SJCRH30 (cell line): ENCODE measurements at places on chromosomes 2 and 18. TPM values are rescaled to one million over a fixed set of nuclear protein-coding genes. Genes with fewer than 3 reads are reported as not detected.

GBX2 gene
- 17.9 and 18.4 TPM in 2 replicates for total RNA-seq

- no peak overlapping the region for H3K4me3 ChIP-seq
- H3K4me1 ChIP-seq: no peaks in the 10 kb centered on the region
- DNase-seq: no peak
- no peak overlapping the region for H3K27ac ChIP-seq
- no peaks in the 10 kb centered on the region for H3K36me3 ChIP-seq
Measured at GRCh38 chr2:142052220-142052863, 78.5 kb downstream of the LRP1B start.

DNA sequence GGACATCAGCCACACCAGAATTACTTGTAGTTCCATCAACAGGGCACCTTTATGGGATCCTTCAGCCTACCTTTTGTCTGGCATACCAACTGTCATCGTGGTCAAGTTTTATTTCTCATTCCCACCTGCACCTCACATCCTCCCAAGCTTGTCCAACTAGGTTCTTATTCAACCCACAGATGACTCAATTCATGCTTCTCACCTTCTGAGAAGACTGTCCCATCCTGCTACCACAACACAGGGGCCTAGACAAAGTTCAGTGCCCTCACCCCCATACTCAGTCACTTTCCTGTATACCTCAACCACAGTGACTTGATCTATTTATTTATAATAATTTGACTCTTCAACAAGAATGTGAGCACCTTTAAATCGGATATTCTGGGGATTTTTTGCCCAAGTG is 114.4 kb upstream of the ACVR1C start:
- no peak for DNase-seq
- H3K27me3 ChIP-seq: no peaks in the 10 kb centered on the region
- no peak overlapping the region for H3K4me3 ChIP-seq
- peaks cover 12% of the 10 kb centered on the region; the same call in 1 of the 2 replicates for H3K36me3 ChIP-seq

GRCh38 chr18:3250237-3251107 is 2.9 kb downstream of the MYL12A start:
- H3K27me3 ChIP-seq: no peaks in the 10 kb centered on the region
- H3K36me3 ChIP-seq: peaks cover 38% of the 10 kb centered on the region
- H3K4me3 ChIP-seq: no peak overlapping the region
- no peak for DNase-seq
- H3K4me1 ChIP-seq: peaks cover 22% of the 10 kb centered on the region

CERKL gene
- total RNA-seq: 0.05 TPM in 1 of 2 replicates, not detected in the other

DNA sequence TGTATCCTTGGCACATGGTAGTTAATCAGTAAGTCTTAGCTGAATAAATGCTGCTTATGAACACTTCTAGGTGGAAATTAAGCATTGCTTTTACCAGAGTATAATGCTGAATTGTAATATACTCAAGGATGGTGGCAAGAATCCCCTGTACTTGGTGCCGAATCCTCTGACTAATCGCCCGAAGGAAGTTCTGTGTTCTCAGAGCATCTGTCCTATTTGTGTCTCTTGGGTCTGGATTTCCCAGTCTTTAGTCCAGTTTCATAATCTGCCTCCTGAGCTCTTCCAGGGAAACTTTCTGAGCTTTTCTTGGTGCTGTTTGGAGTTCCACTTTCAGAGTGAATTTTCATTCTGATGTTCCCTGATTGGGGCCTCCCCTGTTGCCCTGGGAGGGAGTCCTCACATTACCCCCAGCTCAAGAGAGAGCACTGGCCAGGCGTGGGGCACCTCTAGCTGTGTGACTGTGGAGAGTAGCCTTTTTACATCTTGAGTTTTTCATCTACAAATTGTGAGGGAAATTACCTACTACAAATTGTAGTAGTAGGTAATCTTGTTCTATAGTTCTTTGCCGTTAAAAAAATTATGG is 144.9 kb downstream of the LTBP1 start:
- no peaks in the 10 kb centered on the region for H3K27me3 ChIP-seq
- no peak overlapping the region for H3K4me3 ChIP-seq
- no peak overlapping the region for H3K27ac ChIP-seq
- no peaks in the 10 kb centered on the region for H3K36me3 ChIP-seq
- H3K4me1 ChIP-seq: peaks cover 2% of the 10 kb centered on the region

- no peaks in the 10 kb centered on the region for H3K36me3 ChIP-seq
- H3K4me3 ChIP-seq: no peak overlapping the region
- H3K27me3 ChIP-seq: no peaks in the 10 kb centered on the region
- no peak for DNase-seq
- H3K27ac ChIP-seq: no peak overlapping the region
Measured at GRCh38 chr18:70116949-70117348, 88.5 kb downstream of the RTTN start.

- DNase-seq: no peak
- no peaks in the 10 kb centered on the region for H3K27me3 ChIP-seq
- no peak overlapping the region for H3K27ac ChIP-seq
- H3K4me3 ChIP-seq: no peak overlapping the region
- H3K36me3 ChIP-seq: no peaks in the 10 kb centered on the region
- H3K4me1 ChIP-seq: no peaks in the 10 kb centered on the region
Measured at GRCh38 chr18:40789286-40789685, 1165.7 kb upstream of the PIK3C3 start.

- H3K27ac ChIP-seq: no peak overlapping the region
- no peak overlapping the region for H3K4me3 ChIP-seq
- H3K4me1 ChIP-seq: no peaks in the 10 kb centered on the region; the same call in 1 of the 2 replicates
Measured at GRCh38 chr2:224986477-224986876, 55.8 kb downstream of the DOCK10 start.

- H3K27me3 ChIP-seq: no peaks in the 10 kb centered on the region
- DNase-seq: no peak
- H3K27ac ChIP-seq: no peak overlapping the region
- peaks cover 14% of the 10 kb centered on the region for H3K4me1 ChIP-seq
- H3K4me3 ChIP-seq: no peak overlapping the region
Measured at GRCh38 chr2:16330012-16330411, 335.6 kb downstream of the CYRIA start.

GRCh38 chr2:133733901-133734255 is 165.6 kb upstream of the NCKAP5 start:
- no peaks in the 10 kb centered on the region for H3K27me3 ChIP-seq
- DNase-seq: no peak
- no peaks in the 10 kb centered on the region for H3K4me1 ChIP-seq

GRCh38 chr2:71181316-71181715 is 45.6 kb downstream of the PAIP2B start:
- H3K36me3 ChIP-seq: no peaks in the 10 kb centered on the region
- no peaks in the 10 kb centered on the region for H3K4me1 ChIP-seq
- DNase-seq: no peak
